ENCODE measurements at places on chromosomes 1 and 21. TPM values are rescaled to one million over a fixed set of nuclear protein-coding genes. Genes with fewer than 3 reads are reported as not detected.
A peak's percentile ranks its signal among the peaks of the same experiment; 100 is the strongest.

The ETNK2 gene
- 13.7 TPM for total RNA-seq

DNA sequence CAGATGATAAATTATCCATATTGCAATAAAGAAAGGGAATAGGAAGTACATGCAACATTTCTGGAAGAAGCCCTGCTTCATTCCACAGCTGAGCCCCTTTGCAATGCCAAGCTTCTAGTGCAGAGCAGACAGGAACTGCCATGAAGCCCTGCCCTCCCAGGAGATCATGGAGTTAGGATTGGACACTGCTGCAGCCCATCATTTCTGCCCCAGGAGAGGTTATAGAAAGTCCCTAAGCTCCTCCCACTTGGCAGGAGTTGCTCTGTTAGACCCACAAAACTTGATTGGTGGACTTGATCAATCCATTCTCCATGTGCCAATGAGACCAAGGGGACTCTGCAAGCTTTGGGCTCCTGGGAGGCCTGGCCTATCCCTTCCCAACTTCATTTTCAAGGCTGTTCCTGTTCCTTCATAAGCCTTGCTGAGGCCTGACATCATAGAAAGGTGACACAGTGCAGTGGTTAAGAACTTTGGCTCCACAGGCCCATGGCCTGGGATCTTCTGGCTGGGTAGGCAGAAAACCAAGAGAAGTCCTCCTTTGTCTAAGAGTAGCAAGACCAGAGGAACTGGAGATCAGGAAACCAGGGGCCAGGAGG is 1.3 kb upstream of the LAPTM5 start:
- no peak for DNase-seq

The TMEM52 gene
- total RNA-seq = 0.80 TPM

The LRRC8B gene
- 21.9 TPM for total RNA-seq

The KAZN gene
- total RNA-seq = 37.2 TPM

- DNase-seq = no peak
Measured at GRCh38 chr1:231981675-231982074, 355.1 kb downstream of the DISC1 start.

- DNase-seq = peak; percentile 65
Measured at GRCh38 chr1:94863919-94864318, 43.8 kb downstream of the SLC44A3 start.

DNA sequence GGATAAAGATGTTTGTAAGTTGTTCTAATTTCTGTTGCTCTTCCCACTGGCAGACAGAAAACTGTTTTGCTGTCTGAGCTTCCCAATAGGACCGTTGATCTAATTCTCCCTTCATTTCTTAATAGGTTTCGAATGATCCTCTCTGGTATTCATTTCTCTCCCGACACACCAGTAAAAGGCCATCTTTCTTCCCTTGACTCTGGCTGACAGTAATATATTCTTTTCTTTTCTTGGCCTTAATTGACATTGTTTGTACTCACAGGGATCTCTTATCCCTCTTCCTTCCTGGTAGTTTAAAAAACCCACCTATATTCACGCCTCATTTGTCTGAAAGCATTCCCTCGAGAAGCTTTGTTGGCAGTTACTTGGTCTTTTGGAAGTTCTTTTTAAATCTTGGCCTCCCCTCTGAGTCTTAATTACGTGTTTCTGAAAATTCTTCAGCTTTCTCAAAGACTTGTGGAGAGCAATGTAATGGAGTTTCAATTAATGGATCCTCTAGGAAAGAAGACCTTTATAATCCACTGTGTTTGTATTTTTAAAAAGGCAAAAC is 40.3 kb downstream of the MAP10 start:
- no peak for DNase-seq

The SFN gene
- total RNA-seq = 0.53 TPM

The OR2T35 gene
- not detected for total RNA-seq

DNA sequence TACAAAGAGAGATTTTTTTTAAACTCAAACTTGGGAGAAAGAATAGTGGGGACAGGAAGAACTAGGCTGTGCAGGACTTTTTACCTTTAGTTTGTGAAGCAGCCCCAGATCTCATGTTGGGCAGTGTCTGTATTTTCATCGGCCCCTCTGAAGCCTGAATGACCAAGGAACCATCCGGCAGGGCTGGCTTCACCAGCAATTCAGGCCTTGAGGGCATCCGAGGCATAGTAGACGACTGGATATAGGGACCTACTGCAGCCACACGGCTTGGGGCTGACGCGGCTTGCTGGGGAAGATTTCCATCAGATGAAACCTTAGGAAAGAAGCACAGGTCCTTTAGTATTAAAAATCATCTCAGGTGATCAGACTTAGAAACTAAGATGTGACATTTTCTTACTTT is 43.7 kb downstream of the TP53BP2 start:
- no peak for DNase-seq

The PFKFB2 gene
- 16.7 TPM for total RNA-seq

GRCh38 chr1:3005771-3006170 is 15.5 kb upstream of the ACTRT2 start:
- DNase-seq = peak; percentile 6

DNA sequence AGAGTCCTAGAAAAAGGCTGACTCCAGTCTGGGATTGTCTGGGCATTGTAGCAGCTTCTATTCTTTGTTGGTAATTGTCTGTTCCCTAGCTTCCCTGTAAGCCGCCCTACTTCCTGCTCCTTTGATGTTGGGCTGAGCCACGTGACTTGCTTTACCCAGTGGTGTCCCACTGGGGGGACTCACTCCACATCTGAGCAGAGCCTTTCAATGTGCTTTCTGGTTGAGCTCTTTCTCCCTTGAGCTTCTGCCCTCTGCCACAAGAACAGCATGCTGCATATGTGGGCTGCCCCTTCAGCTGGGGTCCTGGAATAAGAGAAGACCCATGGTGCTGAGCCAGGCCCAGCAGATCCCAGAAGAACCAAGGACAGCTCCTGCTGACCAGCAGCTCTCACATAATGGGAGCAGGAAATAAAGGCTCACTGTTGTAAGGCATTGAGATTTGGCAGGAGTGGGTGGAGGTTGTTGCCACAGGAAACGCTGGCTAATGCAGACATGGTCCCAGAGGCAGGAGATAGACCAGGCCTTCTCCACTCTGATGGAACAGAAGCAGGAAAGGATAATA is 276.3 kb upstream of the GJB5 start:
- no peak for DNase-seq

GRCh38 chr1:155646307-155646706 is 36.3 kb downstream of the MSTO1 start:
- no peak for DNase-seq

The KCNJ9 gene
- 0.18 TPM for total RNA-seq

GRCh38 chr21:17051054-17051453 is 461.8 kb upstream of the CXADR start:
- no peak for DNase-seq

DNA sequence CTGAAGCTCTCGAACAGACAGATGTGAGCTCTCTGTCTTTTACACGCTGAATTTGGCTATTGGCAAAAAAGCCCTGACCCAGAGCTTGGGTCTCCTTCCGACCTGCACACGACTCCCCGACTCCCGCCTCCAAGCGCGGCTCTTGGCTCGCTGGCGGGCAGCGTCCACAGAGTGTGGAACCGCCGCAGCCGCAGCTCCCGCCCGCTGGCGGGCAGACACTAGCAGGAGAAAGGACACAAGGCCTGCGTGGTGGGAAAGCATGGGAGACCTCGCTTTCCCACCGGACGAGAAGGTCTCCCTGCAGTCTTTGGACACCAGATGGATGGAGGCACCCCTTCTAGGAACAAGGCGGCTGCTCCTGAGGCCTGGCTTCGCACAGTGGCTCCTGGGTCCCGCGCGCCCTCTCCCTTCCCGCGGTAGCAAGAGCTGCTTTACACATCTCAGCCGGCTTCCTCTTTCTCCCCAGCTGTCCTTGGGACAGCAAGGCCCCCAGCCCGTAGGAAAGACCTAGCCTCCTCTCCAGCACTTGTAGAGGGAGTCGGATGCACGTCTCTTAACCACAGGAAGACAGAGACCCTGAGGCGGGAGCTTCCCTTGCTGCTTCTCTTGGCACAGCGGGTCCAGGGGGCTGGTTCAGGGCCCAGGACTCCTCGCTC is 92.1 kb downstream of the PRKAB2 start:
- DNase-seq = no peak

The OR2AJ1 gene
- 0.22 TPM for total RNA-seq

The UBR4 gene
- total RNA-seq = 161 TPM

DNA sequence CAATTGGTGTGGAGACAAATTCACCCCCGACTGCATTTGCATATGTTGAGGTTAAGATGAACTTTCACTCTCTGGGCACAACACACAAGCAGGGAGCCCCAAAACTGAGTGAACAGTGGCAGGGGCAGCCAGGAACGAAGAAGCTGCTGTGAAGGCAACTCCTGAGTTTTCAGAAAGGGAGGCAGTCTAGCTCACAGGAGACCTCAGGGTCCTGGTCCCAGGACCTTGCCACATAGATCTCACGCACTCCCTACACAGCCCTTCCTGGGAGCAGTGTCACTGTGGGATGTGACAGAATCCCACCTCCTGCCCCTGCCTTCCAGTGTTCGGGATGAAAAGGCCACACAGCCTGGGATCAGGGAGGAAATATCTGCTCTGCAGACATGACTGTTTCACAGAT is 60.9 kb downstream of the KCND3 start:
- no peak for DNase-seq

- no peak for DNase-seq
Measured at GRCh38 chr1:94803517-94804441, 16.4 kb upstream of the SLC44A3 start.

The OR10J1 gene
- not detected for total RNA-seq

GRCh38 chr1:19013826-19014548 is 57.5 kb upstream of the IFFO2 start:
- DNase-seq = no peak

- peak; percentile 96 for DNase-seq
Measured at GRCh38 chr1:27659497-27660299, 12.3 kb downstream of the IFI6 start.

The PRKAA2 gene
- total RNA-seq = 13.3 TPM

DNA sequence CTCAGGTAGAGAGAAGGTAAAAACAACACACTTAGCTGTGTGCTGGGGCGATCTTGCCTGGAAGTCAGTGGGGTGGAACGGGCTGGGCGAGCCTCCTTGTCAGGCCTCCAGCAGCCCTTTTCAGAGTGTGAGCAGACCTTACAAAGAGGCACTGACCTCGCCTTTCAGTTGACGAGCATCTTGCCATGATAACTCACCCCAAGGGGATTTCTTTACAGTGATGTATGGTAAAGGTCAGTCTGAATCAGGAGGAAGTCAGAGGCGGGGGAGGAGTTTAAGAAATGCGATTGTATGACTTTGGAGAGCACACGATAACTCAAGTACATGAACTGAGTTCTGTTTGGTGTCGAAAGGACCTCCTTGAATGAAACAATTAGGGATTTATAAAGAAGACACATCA is 326.5 kb upstream of the PROX1 start:
- DNase-seq = no peak

DNA sequence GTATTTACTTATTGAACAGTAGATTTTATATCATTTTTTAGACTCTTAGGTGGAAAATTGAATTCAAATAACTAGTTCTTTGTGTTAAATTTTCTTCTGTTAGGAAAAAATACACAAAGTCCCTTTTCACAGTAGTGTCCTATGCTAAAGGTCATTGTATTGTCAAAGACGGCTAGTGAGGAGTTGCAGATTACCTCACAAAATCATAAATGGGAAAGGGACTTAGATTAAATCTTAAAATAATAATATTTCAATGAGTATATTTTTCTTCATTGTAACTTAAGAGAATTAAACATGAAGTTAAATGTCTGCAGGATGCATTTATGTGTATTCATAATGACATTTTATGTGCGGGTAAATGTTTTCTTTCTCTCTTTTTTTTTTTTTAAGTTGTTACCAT is 32.7 kb downstream of the LYPLAL1 start:
- DNase-seq = no peak

DNA sequence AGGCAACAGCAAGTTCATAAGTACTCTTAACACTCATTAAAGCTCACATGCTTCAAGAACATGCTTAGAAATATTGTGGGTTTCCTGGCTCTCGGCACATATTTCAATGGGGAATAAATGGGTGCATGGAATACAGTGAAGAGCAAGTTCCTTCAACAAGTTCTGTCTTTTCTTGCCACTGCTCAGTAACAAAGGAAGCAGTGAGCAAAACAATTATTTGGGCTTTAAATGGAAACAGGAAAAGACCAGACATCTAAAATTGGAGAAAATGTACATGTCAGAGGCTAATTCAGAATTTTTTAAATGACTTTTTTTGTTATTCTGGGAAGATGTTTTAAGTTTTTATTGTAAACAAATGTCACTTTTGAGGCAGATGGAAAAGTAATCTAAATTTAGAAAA is 478.7 kb downstream of the SETD4 start:
- no peak for DNase-seq

DNA sequence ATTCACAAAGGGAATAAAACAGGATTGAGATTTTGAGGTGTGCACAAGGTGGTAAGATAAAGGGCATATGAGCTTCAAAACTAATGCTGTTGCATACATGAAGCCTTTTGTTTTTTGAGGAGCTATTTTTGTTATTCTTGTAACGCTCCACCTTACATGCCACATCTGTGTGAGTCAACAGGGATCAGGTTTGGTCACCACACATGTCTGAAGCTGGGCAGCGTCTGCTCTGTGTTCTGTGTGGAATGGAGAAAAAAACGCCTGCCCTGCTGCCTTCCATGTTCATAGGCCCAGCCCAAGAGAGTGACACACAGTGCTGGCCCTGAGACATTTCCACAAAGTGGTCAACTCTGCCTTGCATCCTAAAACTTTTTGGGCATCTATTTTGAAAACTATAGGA is 67.7 kb downstream of the MPZL1 start:
- DNase-seq = no peak

GRCh38 chr1:22959545-22960360 is 12.9 kb downstream of the LACTBL1 start:
- DNase-seq = no peak

DNA sequence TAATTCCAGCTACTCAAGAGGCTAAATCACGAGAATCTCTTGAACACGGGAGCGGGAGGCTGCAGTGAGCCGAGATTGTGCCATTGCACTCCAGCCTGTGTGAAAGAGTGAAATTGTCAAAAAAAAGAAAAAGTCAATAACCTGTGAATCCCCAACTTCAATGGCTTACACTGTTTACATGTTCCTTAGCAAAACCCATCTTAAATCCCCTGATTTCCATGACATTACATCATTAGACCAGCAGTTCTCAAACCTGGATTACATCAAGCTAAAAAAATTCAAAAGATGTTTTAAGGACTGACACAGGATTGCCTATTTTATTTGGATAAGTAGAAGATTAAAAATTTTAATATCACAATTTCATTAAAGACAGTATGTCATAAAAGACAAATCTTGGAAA is 12.4 kb downstream of the GPBP1L1 start:
- DNase-seq = no peak

The DMRTA2 gene
- not detected for total RNA-seq

Measured in sciatic nerve (tissue), 2 donors.